CD4-positive, alpha-beta T cell treated with Interleukin-15 for 4 hours (primary cell): ENCODE measurements at places on chromosomes 1 and 21.
A peak's percentile ranks its signal among the peaks of the same experiment; 100 is the strongest.

DNA sequence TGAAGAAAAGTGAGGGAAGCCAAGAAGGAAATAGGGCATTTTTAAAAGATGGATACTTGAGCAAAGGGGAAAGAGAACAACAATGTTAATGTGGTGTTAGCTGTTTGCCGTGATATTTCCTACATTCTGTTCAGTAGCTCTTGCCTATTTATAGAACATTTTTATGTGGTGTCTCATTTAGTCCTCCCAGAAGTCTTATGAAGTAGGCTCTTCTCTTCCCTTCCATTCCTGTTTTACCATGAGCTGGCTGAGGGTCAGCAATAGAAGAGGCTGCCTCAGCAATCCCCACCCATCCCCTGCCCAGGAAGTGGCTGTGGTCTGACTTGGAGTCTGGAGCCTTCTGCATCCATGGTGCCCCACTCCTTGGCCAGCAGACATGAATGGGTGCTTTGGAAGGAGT is 60.1 kb downstream of the KIAA0040 start:
- no peak for DNase-seq

- no peak for DNase-seq
Observed at GRCh38 chr21:36628106-36628505, 70.8 kb upstream of the SIM2 start.

DNA sequence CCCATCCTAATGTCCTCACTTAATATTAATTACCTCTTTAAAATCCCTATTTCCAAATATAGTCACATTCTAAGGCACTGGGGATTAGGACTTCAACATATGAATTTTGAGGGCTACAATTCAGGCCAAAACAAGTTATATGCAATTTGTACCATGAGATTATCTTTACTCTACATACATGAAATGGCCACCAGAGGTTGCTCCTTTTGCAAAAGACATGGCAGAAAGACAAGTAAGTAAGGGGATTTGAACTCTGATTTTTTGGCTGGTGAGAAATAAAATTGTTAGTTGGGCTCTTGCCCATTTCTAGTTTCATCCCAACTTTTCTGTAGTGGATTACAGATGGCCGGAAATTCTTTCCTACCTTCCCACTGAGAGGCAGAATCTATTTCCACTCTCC is 4.8 kb upstream of the ALG6 start:
- no peak for DNase-seq

DNA sequence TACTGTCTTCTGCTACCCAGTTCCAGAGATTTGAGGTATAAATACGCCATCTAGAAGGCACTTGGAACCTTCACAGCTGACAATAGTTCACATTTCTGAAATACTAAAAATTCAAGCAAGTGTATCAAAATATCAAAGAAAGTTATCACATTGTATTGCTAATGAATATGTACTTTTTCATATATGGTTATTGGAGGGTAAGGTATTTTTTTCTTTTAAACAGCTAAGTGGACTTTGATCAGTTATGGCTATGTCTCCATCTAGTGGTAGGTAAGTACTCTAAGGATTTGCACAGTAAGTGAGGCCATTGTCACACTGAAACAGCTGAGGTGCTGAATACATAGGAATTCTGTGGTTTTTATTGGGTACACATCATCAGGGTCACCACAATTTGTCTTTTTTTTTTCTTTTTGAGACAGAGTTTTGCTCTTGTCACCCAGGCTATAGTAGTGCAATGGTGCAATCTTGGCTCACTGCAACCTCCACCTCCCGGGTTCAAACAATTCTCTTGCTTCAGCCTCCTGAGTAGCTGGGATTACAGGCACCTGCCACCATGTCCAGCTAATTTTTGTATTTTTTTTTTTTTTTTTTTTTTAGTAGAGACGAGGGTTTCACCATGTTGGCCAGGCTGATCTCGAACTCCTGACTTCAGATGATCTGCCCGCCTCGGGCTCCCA is 49.1 kb upstream of the CR2 start:
- peak; percentile 48 for DNase-seq

DNA sequence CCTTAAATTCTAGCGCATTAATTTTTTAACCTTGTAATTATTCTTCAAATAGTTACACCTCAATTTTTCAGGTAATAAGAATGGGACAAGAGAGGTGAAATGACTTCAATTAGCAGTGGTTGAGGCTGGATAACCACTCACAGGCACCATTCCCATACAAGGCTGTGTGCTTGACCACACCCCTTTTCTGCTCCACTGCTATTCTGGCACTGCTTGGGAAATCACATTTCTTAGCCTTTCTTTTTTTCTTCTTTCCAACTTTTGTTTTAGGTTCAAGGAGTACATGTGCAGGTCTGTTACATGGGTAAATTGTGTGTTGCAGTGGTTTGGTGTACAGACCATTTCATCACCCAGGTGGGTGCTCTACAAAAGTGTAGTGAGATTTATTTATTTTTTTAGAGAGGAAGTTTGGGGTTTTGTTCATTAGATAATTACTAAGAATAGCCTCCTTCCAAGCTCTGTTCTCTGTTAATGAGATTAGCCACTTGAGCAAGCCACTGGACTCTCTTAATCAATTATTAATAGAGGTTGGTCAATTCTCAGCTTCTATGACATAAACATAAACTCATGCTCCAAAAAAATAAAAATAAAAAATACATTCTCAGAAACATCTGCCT is 14.4 kb downstream of the ILDR2 start:
- DNase-seq: no peak

DNA sequence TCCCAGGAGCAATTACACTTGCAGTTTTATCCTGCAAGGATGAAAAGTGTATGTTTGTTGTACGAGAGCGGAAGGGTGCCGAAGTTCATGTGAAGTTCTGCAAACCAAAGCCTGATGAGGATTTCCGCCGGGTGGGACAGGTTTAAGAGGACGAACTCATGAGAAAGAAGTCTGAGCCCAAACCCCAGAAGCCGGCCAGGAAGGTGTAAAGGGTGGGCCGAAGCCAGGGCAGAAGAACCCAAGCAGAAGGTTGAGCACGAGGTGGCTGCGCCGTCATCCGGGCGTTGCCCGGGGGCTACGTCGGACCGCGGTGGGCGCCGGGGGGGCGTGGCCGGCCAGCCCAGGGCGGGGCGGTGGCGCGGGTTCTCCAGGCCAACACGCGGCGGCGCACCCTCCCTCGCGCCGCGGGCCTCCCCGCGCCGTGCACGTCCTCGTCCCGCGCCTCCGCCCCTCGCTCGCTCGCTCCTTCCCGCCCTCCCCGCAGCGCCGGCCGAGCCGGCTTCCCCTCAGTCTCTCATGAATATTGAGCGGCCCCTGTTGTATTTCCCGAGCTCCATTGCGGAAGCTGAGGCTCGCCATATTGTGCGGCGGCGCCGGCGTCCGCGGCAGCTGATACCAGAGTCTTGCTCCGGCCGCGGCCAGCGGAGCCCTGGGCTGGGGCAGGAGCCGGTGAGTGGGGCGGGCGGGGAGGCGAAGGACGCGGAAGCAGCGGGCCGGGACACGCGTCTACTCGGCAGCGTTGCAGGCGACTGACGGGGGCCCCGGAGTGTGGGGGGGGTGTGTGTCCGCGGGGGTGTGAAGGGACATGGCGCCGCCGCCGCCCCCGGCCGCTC is at the start of gene RNF2:
Gene RNF2 (plus strand): TSS at position 578 of the 833 bp plus-strand sequence. CDS start 41,996 bp downstream, outside the sequence.
- peak; percentile 80 for DNase-seq

DNA sequence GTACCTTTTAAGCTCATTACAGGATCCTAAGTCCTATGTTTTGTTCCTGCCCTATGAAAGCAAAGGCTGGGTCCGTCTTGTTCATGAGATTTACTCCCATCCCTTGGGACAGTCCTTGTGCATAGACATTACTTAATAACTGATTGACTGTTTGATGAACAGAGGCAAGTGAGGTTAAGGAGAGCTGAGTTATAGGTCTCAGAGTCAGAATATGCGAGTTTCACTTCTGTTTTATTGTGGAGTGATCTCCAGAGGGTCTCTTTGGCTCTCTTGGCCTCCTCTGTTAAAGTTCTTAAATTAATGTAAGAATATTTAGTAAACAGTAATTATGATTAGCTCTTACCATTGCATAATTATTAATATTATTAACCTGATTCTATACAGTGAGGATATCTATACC is 52.6 kb downstream of the BRINP2 start:
- DNase-seq: no peak

GRCh38 chr21:34844924-34845238 is 176.1 kb downstream of the CLIC6 start:
- no peak for DNase-seq

GRCh38 chr1:6637770-6638169 is 13.1 kb downstream of the THAP3 start:
- no peak for DNase-seq

DNA sequence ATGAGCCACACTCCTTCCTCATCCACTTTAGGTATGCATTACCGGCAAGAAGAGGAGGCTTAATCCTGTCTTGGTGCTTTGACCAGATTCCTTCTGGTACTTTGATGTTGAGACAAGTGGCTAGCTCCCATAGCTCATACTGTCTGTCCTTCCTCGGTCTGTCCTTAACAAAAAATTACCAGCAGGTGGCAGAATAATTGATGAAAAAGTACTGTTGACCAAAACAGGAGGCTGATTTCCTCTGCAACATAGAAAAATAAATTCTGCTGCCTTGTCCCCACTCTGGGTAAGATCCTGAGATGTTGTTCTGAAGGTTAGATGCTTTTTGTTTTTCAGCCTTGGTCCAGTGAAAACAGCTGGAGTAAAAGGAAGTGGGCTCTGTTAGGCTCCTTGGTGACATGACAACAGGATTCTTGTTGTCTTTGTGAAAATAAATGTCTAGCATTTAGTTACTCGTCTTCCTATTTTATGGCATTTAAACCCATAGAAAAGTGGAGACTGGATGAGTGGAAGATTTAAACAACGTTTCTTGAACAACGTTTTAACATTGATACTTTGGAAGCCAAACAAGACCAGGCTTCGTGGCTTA is 11.2 kb upstream of the HJV start:
- peak; percentile 62 for DNase-seq

DNA sequence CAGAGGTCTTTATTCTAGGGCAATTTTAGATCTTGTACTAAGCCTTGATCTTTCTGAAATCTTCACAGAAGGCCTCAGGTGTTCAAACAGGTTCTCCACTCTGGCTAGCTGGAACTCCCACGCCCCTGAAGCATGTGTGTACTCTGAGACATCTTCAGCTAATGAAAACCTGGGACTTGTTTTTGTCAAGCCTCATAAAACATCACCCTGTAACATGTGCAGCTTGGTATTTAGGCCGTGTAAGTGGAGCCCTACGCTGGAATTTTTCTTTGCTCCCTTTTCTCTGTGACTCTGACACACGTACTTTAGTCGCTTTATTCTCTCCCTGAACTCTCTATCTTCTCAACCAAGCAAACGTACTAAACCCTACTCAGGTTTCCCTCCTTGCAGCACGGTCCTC is 701.9 kb upstream of the ZP4 start:
- DNase-seq: no peak

- no peak for DNase-seq
Observed at GRCh38 chr1:48552903-48553606, 81.1 kb upstream of the SPATA6 start.

GRCh38 chr21:30233228-30234020 is 17.5 kb upstream of the CLDN8 start:
- no peak for DNase-seq

GRCh38 chr1:54227091-54227602 is 27.2 kb downstream of the MRPL37 start:
- DNase-seq: no peak

DNA sequence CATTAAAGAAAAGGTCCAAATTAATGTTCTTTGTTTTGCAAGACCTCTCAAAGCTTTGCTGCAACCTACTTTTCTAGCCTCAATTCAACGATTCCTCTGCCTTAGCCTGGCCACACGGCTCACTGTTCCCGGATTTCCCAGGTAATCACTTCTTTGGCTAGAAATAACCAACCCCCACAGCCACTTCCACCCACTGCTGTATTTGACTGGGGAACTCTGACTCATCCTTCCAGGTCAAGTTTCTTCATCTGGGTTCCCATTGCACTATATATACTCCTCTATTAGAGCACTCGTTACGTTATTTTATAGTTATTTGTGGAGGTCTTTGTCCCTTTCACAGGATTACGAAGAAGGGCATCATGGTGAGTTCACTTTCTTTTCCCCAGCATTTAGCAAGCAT is 185.9 kb downstream of the CACNA1E start:
- no peak for DNase-seq

DNA sequence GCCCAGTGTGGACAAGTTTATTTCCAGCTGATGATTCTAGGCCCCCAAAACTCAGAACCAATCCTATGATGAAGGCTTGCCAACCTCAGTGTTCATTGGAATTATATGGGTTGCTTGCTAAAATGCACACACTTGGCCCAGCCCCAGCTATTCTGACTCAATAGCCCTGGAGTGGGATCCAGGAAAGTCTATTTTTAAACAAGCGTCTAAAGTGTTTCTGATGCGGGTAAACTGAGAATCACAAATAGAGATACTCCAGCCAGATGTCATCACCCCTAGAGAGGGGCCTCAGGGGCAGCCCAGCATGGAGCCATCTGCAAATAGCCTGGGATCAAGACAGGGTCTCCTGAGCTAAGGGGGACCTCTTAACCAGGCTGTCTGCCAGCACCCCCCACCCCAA is 46.0 kb downstream of the PKP1 start:
- DNase-seq: no peak

DNA sequence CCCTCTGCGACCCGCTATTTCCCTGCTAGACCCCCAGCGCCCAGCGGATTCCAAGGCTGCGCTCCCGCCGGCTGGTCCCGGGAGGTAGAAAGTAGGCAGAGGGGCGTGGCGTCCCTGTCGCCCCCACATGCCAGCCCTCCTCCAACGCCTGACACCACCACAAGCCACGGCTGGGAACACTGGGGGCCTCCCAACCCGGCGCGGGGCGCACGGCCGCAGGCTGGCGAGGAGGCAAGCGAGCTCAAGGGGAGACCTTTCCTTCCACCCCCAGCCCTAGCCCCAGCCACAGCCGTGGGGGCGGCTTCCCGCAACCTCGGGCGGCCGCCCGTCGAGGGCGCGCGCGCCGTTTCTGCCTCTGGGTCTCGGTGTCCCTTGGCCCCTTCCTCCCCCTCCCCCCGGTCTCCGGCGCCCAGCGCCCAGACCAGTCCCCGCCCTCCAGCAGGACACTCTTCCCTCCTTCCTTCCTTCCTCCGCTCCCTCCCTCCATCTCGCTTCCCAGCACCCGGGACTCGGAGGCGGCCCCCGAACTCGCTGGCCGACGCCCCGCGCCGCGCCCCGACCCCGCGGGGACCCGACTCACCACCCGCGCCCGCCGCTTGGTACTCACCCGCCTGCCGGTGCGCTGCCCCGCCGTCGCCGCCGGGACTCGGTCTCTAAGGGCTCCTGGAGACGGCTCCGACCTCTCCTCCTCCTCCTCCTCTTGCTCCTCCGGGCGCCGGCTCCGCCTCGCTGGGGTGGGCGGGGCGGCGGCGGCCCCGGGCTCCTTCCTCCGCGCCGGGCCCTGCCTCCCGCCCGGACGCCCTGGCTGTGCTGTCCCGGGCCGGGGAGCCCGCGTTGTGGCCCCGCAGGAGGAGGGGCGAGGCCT is at the start of gene GNG12:
Gene GNG12 (minus strand): TSS at position 731 of the 865 bp plus-strand sequence. CDS start 125,781 bp downstream, outside the sequence.
- no peak for DNase-seq
